ENCODE measurements at places on chromosomes 5 and 9.

- DNase-seq, result peak; percentile 23
Measured at GRCh38 chr9:96071076-96071814, 195.8 kb downstream of the ERCC6L2 start.

DNA sequence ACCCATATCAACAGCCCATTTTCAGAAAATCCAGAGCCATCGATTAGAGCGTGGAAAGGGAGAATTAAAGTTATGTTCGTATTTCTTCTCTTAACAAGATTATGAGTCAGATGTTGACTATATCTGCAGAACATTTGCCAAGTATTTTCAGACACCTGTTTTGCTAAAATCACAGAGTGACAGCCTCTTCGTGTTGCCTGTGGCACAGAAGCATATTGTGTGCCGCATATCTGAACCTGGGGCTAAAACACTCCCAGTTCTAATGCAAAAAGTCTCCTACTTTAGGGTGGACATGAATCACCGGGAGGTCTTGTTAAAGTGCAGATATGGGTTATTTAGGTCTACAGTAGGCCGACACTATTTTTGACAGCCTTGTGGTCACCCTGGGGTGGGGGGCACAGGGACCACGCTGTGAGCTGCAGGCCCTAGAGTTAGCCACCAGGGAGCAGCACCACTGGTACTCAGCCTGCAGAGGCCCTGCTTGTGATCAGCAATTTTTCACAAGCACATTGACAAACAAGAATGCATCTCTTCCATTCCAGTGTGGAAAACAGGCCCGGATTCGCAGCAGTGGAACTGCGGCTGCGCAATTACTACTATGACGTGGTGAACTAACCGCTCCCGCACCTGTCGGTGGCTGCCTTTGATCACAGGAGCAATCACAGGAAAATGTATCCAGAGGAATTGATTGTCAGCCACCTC, 93.5 kb downstream of the SYK start:
- no peak for DNase-seq

DNA sequence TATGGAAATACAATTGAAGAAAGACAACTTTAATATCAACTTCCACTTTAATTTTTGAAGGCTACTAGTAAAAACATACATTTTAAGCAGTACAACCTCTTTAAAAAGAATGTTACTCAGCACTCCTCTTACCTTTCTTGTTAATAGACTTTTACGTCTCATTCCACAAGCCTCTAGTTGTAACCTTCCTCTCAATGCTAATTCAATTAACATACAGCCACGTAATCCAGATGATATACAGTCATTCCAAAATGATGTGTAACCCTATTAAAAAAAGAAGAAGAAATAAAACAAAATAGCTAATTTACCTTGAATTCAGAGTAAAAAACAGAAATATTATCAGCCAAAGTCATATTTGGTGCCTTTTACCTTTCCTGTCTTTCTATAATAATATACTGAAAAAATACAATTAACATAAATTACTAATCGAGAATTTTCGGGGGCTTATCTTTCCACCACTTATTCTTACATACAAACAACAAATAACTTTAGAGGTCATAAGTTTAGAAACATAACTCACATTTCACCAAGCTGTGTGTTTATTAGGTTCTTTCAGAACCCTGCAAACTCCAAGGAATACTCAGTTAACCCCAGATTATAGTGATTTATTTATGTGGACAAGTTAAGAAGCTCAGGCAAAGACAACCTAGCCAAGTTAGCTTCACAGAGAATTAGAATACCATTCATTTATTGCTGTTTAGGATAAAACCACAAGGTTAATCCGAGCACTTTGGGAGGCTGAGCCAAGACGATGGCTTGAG, 30.3 kb downstream of the GOLPH3 start:
- DNase-seq, result no peak

DNA sequence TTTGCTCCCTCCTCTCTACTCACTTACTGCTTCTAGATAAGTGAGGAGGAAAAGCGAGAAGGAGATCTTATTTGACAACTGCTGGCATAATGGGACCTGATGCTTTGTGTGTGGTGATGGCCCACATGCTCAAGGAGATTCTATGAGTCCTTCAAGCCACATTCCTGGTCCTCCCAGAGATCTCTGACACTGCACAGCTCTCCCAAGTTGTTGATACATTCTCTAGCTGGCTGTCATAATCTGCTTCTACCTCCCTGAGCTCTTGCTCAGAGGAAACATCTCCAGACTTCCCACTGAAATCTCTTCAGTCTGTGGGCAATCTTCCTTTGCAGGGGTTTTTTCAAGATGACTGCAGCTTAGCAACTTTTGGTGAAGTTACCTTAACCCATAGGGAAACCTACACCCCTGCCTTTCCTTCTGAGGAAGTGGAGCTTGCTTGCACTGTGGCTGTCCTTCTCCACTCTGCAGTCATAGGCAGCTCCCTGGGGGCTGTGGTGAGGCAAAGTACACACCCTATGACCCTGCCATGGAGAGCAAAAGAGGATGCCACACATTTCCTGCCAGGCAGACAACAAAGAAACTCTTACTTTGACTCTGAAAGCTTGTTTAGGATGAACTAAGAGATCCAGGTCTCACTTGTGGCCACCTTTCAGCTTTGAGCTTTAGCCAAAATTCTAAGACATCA, 163.8 kb downstream of the TMEM38B start:
- peak; percentile 17 for DNase-seq

DNA sequence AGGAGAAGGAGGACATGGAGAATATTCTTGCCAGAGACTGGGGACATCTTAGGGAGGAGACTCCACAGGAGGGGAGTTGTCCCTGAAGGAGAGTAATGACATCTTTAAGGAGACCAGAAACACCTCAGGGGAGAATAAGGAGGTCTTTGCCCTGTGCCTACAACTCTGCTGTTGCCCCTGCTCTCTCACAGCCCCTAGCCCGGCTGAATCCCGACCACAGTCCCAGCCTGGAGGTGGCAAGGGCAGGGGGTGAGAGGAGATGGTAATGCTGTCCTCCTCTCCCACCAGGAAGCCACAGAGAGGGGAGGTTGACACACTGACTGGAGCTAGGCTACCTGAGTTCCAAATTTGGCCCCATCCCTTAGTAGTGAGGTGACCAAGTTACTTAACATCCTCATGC, 30.2 kb upstream of the ENHO start:
- DNase-seq, result no peak

GRCh38 chr9:113601656-113602055, 138.1 kb downstream of the RGS3 start:
- no peak for DNase-seq

- no peak for DNase-seq
Measured at GRCh38 chr5:38853753-38854470, 8.1 kb downstream of the OSMR start.

GRCh38 chr5:116517488-116517887, 57.1 kb downstream of the SEMA6A start:
- no peak for DNase-seq

DNA sequence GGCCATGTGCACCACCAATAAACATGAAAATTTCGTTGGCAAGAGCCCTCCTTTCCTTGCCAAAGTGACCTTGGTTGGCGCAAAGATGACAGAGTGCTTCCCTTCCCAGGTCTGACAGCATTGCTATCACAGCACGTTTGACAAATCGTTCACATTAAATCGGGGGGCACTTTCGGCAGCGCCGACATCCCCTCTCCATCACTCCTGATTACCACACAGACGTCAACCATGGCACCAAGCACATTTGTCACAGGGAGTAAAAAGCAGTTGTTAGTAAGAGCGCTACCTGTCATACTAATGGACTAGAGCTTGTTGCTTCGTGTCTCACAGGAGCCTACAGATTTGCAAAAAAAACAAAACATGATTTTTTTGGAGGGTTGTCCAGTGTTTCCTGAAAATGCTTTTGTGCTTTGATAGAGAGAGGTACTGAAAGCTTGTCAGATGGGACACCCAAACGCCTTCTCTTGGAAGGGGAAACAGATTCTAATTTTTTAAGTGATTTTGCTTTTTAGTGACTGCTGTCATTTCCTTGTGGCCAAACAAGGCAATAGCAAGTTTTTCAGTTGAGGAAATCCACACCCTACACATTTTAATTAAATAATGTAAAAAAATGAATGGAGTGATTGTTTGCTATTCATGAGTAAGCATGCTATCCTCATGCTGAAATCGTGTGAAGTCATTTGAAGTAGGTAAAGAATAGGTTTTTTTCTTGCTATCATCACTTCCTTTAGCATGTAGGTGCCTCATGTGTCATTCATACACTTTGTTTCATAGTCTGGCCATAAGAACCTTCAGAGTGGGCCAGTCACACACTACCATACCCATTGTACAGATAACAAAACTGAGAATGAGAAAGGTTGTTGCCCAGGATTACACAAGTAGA, 682.8 kb upstream of the WWC1 start:
- no peak for DNase-seq

Measured in suppressor macrophage treated with lipopolysaccharide for 4 hours (primary cell).